ENCODE measurements at places on chromosomes 1 and 21.

GRCh38 chr1:172778456-172779455 is 119.9 kb downstream of the FASLG start:
- DNase-seq, result no peak

GRCh38 chr1:178784131-178784536 is 59.1 kb downstream of the RALGPS2 start:
- no peak for DNase-seq

- no peak for DNase-seq
These were observed 18.3 kb upstream of the PALMD start for GRCh38 chr1:99627615-99628014.

GRCh38 chr21:44299085-44299457 is 782 bp upstream of the PFKL start:
- no peak for DNase-seq

GRCh38 chr1:37682334-37682987 is 9.9 kb upstream of the CDCA8 start:
- DNase-seq, result peak; percentile 63

GRCh38 chr1:205058853-205059252 is 15.8 kb downstream of the CNTN2 start:
- no peak for DNase-seq

- no peak for DNase-seq
These were observed 132.6 kb upstream of the ESRRG start for GRCh38 chr1:216855810-216856209.

DNA sequence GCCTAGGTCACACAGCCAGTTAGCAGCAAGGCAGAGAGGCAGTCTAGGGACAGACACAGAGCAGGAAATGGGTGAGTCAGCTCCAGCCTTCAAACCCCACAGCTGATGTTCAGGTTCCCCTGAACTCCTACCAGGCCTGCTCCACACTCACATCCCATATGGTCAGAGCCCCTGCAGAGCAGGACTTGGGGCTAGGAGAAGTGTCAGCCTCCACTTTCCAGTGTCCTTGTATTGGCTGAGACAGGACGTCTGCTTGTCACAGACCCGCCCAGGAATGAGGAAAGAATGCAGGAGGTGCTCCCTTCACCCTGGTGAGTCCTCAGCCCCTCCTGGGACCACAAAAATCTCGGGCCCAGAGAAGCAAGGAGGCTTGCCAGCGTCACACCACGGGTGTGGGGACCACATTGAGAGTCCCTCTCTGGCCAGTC is 92.5 kb downstream of the LACTBL1 start:
- DNase-seq, result no peak

GRCh38 chr1:231337043-231337471 is 595 bp downstream of the EXOC8 start:
- DNase-seq, result no peak

DNA sequence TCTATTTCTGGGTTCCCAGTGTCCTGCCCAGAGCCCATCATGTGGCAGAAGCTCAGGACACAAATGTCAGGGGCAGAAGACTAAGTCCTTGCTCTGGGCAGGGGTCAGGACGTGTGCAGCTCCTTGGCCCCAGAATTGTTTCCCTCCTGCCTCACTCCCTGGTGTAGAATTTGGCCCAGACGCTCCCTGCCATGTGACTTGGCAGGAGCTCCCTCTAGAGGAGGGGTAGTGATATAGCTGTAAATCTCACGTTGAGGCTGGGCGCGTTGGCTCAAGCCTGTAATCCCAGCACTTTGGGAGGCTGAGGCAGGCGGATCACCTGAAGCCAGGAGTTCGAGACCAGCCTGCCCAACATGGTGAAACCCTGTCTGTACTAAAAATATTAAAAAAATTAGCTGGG is 91.2 kb downstream of the UBIAD1 start:
- no peak for DNase-seq

DNA sequence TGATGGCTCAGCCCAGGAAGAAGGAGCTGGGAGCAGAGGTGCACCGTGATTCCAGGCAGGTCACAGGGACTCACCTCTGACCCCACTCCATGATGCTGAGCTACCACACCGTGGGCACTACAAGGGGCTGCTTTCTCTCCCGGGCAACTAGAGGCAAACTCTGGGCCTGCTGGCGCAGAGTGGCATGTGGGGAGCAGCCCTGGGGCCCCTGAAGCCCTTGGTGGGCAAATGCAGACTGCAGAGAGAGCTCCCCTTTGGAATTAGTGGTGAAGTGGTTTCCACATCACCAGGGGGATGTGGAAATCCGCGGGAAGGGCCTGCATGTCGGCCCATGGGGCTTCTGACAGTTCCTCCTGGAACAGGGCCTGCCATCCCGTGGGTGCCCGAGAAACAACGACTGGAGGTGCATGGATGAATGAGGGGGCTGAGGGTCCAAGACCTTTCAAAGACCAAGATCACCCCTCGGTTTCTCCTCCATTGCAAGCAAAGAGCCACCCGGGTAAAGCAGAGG is 11.8 kb upstream of the MMEL1 start:
- DNase-seq, result no peak

GRCh38 chr21:16378525-16378924 is 648.7 kb downstream of the USP25 start:
- DNase-seq, result no peak

DNA sequence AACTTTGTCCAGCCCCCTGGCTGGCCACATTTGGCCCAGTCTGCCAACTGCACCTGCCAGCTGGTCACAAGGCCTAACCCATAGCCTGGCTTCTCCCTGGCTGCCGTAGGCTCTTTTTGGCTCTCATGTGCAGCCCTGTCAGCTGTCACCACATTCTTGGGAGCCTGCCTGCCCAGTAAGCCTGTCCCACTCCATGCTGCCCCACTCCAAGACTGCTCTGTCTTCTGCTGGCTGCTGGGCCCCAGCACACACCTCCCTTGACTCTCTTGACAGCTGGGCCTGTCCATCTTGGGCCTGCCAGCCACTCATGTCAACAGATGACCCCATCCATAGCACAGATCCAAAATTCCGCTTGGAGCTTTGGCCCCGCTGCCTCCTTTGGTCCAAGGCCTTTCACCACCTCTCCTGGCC is 74.3 kb upstream of the EDN2 start:
- DNase-seq, result no peak

- no peak for DNase-seq
These were observed 462.0 kb upstream of the RUNX1 start for GRCh38 chr21:35510957-35511695.

DNA sequence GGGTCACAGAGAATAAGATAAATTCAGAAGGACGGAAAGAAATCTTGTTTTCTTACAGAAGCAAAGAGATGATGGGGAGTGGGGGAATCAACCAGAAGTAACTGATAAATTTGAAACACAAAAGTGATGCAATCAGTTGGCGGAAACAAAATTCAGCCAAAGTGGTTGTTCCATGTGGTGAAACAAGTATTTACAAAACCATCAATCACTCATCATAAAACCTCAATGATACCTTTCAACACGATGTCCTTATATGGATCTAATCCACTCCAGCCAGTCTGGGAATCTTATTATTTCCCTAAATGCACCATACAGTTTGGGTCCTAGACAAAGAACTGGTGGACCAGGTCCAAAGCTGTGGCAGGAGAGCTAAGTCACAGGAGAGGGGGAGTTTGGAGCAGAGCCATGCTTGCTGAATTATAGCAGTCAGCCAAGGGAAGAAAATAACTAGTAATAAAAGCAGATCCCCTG is 303.8 kb upstream of the LRRC7 start:
- no peak for DNase-seq

DNA sequence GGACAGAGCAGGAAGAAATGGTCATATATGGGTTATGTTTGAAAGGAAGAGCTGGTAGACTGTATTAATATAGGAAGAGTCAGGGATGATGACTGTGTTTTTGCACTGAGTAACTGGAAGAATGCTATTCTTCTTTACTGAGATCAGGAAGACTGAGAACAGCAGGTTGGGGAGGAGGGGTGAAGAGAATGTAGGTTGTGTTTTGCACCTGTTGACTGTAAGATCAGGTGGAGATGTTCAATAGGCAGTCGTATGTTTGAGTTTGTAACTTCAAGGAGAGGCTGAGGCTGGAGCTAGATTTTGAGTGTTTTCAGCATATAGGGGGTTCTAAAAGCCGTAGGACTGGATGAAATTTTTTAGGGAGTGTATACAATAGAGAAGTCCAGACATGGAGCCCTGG is 97.2 kb downstream of the CAMTA1 start:
- DNase-seq, result no peak

DNA sequence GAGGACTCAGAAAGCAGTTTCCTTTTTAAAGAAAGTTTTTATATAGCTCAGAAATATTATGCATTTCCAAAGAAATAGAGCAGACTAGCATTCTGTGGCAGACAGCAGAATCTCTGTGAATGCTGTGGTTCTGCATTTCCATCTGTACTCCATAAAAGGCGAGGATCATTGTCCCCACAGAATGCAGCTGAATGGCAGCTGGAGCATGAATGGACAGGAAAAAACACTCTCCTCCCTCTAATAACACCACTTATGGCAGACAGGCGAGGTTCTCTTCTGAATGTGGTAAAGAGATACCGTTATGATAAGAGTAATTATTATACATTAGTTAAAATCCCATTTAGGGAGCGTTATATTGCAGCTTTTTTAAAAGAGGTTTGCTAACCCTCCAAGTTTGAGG is 81.4 kb upstream of the WLS start:
- DNase-seq, result no peak

DNA sequence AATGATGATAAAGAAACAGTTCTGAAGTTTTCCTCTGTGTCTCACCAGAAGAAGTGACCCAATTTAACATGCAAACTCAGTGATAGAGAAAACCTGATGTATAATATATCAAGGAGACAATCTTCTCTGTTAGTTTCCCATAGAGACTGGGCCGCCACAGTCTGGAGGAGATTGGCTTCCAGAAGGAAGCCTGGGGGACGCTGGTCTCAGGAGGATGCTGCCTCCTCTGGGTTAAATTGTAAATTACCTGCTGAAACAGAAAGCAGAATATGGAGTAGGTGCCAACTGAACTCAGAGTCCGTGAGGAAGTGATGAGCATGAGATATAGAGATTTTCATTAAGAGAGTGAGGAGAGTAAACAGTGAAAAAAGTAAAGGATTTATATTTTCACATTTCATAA is 15.8 kb downstream of the OR14I1 start:
- no peak for DNase-seq

DNA sequence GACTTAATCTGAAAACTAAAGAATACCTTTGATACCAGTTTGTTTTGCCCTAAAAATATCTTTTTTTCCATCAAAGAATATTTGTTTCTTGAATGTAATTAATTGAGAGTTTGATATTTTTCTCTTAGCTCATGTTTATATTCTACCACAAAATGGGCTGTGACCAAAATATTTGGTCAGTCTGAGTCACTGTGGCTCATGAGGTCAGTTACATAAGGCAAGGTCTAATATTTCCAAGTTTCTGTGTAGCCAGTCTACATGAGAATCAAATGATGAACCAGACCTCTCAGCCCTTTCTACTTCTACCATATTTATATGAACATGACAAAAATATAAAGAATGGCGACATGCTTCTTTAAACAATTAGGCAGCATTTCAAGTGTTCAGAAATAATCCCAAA is 83.0 kb upstream of the IVNS1ABP start:
- DNase-seq, result no peak

DNA sequence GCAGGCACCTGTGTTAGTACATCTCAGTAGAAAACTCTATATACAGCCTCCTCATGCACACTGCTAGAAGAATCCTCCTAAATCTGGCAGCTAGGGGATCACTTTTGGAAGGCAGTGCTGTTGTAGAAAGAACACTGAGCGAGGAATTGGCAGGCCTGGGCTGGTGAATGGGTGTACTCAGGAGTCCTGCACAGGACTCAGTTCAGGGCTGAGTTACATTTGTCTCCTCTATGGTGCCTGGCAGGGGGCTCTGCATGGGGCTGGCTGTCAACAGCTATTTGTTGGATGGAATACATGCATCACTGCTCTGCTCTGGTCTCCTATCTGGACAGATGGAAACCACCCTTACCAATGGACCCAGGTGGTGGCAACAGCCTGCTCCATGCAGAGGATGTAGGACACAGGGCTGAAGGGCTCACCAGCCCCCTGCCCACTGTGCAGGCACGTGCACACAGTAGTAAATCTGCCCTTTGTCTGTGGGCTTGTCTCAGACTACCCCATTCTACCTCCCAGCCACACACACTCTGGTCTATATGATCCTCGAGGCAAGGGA is 74.2 kb downstream of the LRIG2 start:
- no peak for DNase-seq

GRCh38 chr1:118739501-118739900 is 248.6 kb downstream of the TBX15 start:
- DNase-seq, result peak; percentile 79

DNA sequence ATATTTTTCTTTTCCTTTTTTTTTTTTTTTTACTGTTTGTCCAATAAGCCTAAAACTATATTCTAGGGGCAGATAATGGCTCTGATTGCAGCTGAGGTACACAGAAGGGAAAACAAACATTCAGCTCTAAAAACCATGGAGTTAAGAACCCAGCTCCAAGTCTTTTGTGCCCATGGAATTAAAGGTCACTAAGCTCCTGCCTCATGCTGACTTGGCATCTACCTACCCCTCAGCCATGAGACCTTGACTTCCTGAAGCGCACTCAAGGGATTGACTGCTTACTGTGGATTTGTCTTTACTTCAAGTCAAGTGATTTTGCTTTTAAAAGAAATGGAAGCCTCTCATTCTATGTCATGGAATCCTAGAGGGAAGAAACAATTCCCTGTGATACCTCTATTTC is 192.3 kb downstream of the AMY1C start:
- no peak for DNase-seq

DNA sequence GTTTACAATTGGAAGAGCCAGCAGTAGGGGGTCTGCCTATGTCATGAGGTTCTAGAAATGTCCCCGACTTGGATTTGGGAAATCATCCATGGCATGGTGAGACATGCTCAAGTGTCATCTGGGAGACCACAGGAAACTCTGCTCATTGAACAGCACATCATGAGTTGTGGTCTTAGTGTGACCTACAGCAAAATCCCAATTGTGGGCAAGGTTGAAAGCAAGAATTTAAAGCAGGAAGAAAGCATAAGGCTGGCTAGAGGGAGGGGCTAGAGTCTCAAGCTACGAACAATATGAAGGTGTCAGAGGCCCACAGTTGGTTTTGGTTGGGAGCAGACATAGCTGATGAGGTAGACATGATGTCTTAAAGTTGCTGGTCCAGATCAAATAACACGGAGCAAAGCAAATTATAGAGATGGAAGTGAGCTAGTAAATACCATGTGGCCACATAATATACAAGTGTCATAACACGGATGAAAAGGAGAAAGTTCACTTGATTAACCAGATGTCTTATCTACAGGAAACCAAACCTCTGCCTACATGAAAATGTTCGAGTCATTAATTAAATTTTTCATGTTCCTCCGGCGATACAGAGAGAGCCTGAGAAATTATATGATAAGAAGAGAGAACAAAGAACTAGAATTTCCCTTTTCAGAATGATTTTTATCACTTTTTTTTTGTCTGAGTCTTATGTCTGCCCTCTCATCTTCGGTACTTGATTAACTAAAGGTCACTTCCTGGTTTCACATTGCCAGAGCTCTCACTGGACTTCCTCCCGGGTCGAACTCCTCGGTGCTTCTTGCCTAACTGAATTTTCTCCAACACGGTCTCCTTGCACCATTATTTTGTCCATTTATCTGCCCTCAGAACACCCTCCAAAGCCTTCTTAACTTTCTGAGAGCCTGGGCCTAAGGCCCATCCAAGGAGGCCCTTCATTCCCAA is 67.5 kb upstream of the DUSP10 start:
- DNase-seq, result no peak

- DNase-seq, result no peak
These were observed 6.3 kb upstream of the GOLT1A start for GRCh38 chr1:204219971-204220616.
